ENCODE measurements at places on chromosomes 5 and 9.

DNA sequence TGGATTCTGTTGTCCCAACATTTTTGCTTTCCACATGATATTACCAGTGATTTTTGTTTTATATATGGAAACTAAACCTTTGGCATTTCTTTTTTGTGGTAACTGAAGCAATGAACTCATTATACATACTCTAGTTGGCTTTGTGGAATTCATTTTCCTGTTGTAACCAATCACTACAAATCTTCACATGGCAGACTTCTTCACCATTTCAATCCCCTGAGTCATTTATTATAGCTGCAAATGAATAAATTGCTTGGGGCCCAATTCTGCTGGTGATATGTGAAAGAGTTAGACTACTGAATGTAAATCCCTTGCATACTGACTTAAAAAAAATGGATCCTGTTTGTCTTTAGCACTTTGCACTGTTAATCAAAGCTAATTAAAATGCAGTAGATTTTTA is 1709.6 kb upstream of the WWC1 start:
- DNase-seq: no peak

DNA sequence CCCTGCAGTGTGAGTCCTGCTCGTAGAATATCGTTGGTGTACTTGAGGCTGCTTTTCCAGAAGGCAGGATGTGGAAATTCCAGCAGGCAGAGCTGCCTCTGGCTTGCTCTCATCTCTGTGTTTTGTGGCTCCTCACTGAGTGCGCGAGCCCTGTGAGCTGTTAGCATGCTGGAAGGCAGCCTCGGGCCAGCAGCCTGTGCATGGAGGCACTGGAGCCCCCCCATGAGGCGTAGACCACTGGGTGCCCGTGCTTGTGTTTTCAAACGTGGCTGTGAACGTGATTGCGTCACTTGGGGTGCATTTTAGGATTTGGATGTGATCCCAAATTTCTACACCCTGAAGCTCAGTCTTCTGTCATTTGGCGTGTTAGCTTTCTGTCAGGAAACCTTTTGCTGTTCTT is 3.2 kb downstream of the WDR5 start:
- no peak for DNase-seq

DNA sequence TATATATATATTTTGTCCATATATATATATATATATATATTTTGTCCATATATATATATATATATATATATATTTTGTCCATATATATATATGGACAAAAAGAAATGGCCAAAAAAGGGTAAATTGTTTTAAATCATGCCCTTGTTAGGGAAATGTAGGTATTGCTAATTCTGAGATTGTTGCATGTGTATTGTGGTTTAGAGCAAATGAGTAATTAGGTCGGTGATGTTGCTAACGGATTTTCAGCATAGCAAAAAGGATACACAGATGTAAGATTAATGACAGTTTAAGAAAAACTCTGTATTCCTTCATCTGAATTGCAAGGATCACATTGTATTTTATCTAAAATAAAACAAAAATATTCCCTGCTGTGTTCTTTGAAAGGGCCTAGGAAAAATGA is 40.2 kb downstream of the OSTF1 start:
- DNase-seq: no peak

GRCh38 chr5:14809369-14810155 is 62.0 kb downstream of the ANKH start:
- no peak for DNase-seq

- DNase-seq: peak; percentile 90
Observed at GRCh38 chr5:155485386-155485785, 471.8 kb downstream of the KIF4B start.

GRCh38 chr5:18990852-18991251 is 997.1 kb downstream of the CDH18 start:
- no peak for DNase-seq

DNA sequence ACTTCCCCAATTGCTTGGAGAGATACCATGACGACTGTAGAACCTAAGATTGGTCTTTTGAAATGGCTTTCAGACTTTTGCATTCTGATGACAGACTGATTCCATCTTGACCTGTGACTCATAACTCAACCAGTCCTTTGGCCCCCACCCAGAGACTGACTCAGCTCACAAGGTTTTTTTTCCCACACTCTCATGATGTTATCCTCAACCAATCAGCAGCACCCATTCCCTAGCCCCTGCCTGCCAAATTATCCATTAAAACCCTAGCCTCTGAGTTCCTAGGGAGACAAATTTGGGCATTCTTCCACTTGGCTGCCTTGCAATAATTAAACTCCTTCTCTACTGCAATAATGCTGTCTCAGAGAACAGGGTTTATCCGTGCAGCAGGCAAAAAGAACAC is 1263.3 kb upstream of the CDH9 start:
- no peak for DNase-seq

DNA sequence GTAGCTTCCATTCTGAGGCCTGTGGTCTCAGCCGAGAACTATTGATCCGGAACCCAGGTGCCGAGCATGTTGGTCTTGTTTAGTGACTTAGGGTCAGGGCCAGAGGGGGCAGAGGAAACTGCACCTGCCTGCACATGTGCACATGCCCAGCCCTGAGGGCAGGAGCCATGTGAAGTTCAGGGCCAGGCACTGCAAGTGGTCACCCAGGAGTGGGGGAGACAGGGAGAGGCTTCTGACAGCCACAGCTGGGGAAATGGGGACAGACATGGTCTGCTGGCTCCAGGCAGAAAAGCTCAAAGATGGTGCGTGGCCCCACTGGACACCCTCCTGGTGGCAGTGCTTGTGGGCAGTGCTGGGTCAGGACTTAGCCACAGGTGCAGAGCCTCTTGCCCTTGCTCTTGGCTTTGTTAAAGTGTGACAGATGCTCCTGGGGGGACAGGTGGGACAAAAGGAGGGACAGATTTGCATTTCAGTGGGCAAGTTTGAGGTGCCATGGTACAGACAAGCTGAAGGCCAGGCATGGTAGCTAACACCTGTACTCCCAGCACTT is 134.4 kb downstream of the CACNA1B start:
- no peak for DNase-seq

GRCh38 chr9:113999256-114000062 is 78.6 kb downstream of the AMBP start:
- DNase-seq: no peak

- no peak for DNase-seq
Observed at GRCh38 chr5:143030349-143030748, 260.2 kb downstream of the ARHGAP26 start.

GRCh38 chr5:179793468-179794139 is at the start of gene LTC4S:
Gene LTC4S, plus strand, starts transcription at chr5:179793986. Its CDS starts 95 bp downstream, at chr5:179794081.
- DNase-seq: no peak

- DNase-seq: no peak
Observed at GRCh38 chr9:20511686-20512085, 110.6 kb downstream of the MLLT3 start.

- DNase-seq: no peak
Observed at GRCh38 chr5:170287532-170287931, 10.0 kb downstream of the LCP2 start.

- no peak for DNase-seq
Observed at GRCh38 chr5:176671890-176672747, 24.8 kb downstream of the TSPAN17 start.

DNA sequence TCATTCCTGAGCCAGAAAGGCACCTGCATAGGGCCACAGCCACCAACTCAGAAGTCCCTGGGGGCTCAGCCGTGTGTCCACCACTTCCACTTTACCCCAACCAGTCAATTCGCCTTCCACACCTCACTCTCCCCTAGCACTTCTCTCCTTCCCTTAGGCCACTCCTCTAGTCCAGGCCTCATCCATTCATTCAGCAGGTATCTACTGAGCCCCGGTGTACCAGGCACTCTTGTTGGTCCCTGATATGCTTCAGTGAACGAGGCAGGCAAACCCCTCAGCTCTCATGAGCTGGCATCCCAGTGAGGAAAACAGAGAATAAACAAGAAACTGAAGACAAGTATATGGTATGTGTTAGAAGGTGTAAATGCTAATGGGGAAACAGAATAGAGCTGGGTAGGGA is 28.7 kb downstream of the NDUFA8 start:
- no peak for DNase-seq

- no peak for DNase-seq
Observed at GRCh38 chr5:93088592-93089389, 492.2 kb downstream of the NR2F1-AS1 start.

DNA sequence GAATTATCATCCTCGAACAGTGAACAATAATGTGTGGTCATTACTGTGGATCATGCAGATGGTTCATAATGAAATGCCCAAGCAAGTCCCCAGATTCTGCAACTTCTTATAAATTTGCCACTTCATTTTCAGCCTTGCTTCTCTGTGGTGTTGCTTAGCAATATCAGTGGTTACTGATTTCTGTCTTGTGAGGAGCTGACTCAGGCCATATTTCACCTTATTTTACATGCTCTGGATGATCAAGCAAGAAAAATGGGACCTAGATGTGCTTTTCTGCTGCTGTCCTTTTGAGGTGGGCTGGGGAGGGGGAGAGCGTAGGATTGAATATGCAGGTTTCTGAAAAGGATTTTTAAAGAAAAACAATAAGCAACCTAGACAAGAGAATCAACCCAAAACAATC is 188.3 kb downstream of the SLC24A2 start:
- no peak for DNase-seq

DNA sequence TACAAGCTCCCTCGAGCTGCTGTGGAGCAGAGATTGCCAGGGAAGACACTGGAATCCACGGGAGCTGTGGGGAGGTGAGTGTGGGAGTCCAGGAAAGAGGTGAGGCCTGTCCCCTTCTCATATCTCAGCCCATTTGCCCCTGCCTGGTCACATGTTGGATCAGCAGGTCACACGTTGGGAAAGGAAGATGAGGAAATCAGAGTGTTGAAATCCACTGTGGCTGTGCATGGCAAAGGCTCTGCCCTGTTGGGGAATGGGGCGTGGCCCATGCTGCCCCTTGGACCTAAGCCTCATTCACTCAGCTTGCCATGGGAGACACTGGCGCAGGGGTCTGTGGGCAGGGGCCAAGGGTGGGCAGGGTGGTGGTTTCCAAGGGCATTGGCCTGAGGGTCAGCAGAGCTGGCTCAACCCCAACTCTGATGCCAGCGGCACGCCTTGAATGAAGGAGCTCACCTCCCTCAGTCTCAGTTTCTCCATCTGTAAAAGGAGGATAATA is 85.4 kb upstream of the CPEB4 start:
- DNase-seq: no peak

DNA sequence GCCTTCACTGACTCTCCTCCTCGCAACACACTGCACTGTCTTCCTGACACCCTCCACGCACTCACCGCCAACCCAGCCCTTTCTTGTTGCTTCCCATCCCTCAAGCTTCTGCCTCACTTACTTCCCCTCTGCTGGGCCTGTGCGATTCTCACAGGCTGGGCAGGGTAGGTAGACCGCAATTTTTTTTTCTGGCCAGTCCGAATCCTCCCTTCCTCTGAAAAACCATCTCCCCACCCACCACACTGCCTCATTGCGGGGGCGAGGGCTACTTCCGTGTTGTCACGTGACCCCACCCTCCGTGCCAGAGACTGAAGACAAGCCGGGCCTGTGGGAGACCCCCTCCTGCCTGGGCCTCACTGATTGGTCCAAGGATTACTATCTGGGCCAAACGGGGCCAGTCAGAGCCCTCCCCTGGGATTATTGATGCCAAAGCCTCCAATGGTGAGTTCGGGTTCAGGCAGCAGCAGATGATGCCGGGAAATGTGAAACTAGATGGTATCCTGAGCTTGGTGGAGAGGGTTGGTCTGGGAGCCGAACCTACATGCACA is 73.1 kb downstream of the STK10 start:
- DNase-seq: no peak

- DNase-seq: no peak
Observed at GRCh38 chr5:176727983-176728675, 80.8 kb downstream of the TSPAN17 start.

GRCh38 chr5:31703757-31704156 is 64.8 kb downstream of the PDZD2 start:
- DNase-seq: no peak

DNA sequence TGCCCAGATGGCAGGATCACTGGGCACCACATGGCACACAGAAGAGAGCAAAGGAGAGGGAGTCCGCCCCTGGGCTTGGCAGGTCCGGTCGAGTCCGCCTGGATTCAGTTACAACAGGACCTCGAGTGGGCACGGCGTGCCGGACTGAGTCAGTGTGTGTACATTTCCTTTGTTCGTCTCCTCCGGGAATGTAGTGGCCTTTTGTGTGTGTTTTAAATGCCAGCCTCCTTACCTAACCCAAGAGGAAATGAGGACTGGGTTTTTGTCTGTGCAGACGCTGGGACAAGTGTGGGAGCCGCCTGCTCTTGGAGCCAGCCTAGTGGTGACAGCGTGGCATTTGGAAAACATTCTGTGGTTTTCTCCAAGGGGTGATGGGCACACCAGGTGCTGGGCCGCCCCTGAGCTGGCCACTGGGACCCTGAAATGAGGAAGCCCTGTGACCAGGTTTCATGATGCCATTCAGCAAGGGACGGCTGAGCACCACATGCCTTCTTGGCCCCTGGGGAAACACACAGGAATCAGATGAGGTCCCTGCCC is 9.6 kb downstream of the NEK6 start:
- peak; percentile 77 for DNase-seq

GRCh38 chr9:125991886-125992529 is 244.8 kb downstream of the PBX3 start:
- DNase-seq: no peak

GRCh38 chr9:13351778-13352386 is 72.4 kb upstream of the MPDZ start:
- peak; percentile 10 for DNase-seq

DNA sequence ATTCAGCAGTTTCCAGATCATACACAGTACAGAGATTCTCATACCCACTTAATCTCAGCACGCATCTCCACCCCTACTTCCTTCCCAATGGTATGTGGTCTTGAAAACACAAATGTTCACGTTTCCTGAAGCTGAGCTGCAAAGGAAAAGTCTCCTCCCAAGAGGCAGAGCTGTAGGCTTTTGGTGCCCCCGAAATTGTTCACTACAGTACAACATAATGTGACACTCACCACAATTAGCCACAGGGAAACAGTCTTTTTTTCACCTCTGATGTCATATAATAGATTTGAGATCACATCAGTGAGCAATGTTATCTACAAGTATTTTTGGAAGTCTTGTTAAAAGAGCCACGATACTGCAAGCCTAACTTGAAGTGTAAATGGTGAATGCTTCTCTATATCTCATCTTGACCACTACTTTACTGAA is 40.2 kb downstream of the NFIB start:
- DNase-seq: no peak

DNA sequence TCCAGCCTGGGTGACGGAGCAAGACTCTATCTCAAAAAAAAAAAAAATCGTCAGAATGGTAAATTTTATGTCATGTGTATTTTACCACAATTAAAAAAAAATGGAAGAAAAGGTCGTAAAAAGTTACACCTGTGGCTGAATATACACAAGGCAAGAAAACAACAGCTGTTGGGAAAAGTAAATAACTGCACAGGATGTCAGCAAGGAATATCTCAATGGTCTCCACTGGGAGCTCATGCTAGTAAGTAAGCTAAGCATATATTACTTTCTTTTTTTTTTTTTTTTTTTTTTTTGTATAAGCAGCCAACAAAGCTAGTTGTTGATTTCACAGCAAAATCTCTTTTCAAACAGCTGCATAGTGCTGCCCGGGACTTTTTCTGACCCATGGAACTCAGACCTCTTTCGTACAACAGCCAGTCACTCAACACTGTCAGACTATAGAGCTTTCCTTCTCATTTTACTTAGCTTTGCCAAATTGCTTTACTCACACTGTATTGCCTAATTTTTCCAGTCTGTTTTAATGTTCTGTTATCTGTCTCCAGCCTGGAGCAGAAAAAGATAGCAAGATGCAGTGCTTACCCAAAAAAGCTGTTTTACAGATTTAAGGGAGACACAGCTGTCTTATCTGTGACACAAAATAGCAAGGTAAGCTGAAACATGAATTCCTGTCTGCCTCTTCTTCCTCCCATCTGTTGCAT is 175.9 kb downstream of the ENC1 start:
- DNase-seq: no peak

GRCh38 chr9:32422237-32422806 is 37.9 kb downstream of the ACO1 start:
- no peak for DNase-seq
